ENCODE measurements at places on chromosomes 6 and 20.

- no peak for DNase-seq
These were observed 40.0 kb upstream of the TAF8 start for GRCh38 chr6:42010185-42010891.

DNA sequence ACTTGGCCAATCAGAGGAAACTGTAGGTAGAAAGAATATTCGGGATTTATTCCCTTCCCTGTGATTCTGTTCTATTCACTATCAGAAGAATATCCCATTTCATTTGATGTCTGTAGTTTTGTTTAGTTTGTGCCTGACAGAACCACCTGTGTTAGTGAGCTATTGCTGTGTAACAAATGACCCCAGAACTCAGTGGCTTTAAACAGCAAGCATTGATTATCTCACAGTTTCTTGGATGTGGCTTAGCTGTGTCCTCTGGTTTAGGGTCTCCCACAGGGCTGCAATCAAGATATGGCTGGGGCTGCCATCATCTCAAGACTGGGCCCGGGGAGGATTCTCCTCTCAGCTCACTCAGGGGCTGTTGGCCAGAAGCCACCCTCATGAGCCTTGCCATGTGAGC is 143.7 kb downstream of the ZDHHC14 start:
- no peak for DNase-seq

DNA sequence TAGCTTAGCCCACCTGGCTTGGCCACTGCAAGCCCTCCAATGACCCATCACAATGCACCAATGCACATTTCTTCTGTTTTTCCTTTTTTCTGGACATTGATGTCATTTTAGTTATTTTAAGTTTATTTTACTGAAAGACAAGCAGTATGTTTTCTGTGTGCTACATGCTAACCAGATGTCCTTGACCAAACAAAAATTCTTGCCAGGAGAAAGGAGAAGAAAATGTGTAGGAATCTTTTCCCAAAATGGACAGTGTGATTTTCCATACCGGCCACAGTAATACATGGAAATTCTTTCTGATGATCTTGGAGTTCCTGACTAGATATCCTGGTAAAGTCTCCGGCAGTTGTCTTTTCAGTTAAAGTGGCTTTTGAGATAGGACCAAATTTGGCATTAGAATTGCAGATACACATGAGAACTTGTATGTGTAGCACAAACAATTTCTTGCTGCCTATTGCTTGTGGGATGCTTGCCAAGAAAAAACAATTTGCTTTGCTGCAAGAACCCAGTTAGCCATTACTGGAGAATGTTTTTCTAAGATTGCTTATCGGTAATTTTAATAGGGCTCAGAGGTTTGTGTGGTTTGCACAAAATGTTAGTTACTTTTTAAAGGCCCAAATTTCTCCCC is 696.5 kb upstream of the CITED2 start:
- no peak for DNase-seq

DNA sequence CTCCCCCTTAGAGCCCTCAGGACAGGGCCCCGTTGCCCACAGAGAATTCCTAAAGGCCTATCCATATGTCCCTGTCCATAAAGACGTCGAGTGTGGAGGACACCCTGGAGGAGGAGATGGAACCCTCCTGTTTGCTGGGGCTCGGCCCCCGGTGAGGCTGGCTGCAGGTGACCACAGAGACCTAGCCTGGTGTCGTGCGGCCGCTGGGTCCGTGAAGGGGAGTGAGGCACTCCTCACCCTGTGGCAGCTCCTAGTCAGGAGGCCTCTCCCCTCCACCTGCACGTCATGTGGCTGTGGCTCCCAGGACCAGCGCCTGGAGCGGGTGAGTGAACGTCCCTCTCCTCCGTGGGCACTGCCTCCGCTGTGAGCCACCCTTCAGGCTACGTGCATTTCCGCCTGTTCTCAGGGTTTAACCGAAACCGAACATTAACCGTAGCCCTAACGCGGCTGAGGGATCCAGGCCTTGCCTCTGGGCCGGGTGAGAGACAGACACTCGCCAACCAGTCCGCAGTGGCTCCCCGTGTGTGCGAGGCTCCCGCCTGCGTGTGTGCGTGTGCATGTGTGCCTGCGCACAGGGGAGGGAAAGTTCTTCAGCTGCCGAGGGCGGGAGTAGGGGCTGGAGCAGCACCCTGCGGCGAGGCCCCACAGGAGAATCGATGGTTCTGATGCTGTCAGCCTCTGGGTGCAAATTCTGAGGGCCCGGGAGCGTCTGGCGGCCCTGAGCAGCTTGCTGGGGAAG is 5.9 kb upstream of the TCEA2 start:
- no peak for DNase-seq

- DNase-seq, result no peak
These were observed 84.7 kb downstream of the TASP1 start for GRCh38 chr20:13554076-13554475.

- peak; percentile 32 for DNase-seq
These were observed 74.4 kb upstream of the FOXC1 start for GRCh38 chr6:1535295-1535694.

- DNase-seq, result no peak
These were observed 96.7 kb downstream of the TOX2 start for GRCh38 chr20:44011251-44011940.

GRCh38 chr6:37934276-37934675 is 114.7 kb downstream of the ZFAND3 start:
- DNase-seq, result no peak

DNA sequence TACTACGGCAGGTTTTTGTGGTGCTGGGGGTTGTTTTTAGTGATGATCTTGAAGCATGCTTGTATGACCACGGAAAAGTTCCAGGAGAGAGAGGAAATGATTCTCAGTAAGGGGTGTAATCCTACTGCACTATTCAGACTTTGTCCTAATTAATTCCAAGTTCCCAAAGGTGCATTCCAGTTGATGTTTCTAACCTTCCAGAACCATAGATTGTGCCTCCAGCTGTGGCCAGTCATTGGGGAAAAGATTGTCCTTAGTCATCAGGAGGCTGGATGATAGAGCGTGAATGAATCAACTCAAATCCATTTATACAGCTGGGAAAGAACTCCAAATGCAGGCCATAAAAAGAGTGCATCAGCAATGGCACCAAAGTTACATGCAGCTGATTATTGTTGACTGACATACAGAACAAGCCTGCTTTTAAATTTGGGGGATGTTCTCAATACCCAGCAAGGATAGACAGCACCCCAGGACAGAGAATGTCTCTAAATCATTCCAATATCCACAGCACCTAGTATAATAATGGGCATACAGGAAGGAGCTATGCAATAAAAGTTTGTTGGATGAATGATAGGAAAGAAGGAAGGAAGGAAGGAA is 27.8 kb upstream of the PKHD1 start:
- no peak for DNase-seq

GRCh38 chr6:136793363-136793762 is 1.1 kb upstream of the MAP3K5 start:
- no peak for DNase-seq

DNA sequence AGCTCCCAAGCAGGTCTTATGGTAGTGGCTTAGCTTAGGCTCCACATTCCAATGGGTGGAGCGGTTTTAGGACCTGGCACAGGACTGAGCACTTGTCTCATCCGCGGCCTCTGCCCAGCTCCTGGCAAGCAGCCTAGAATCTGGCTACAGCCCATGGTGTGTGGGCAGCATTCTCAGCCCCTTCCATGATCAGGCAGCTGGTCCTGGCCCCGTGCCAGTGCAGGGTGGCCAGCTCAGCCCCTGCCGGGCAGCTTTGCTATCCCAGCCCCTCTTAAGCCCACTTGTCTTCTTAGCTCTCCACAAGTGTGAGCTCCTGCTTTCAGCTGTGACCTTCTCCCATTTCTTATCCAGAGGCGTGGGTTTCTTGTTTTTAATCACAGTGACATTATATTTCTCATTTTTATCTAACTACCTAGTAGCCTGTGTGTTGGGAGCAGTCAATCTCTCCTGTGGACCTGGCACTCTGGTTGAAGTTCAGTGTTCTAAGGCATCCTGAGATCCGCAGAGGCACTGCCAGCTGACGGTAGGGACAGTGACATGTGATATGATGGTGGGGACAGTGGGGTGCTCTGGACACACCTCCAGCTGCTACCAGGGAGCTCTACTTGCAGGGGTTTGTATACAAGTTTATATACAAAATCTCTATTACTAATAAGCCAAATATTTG is 119.9 kb upstream of the PRND start:
- DNase-seq, result no peak

DNA sequence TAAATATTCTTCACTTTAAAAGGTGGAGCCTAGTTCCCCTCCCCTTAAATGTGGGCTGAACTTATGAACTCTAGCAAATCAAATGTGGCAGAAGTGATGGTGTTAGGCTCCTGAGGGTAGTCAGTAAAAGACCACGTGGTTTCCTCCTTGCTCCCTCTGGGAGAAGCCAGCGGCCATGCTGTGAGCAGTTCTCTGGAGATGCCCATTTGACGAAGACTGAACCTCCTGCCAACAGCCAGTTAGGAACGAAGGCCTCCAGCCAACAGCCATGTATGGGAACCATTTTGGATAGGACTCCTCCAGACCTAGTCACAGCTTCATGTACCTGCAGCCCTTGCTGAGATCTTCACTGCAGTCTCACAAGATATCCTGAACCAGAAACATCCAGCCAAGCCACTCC is 7.6 kb upstream of the MOCS1 start:
- no peak for DNase-seq

- no peak for DNase-seq
These were observed 784.9 kb downstream of the TENT5A start for GRCh38 chr6:80967609-80968008.

DNA sequence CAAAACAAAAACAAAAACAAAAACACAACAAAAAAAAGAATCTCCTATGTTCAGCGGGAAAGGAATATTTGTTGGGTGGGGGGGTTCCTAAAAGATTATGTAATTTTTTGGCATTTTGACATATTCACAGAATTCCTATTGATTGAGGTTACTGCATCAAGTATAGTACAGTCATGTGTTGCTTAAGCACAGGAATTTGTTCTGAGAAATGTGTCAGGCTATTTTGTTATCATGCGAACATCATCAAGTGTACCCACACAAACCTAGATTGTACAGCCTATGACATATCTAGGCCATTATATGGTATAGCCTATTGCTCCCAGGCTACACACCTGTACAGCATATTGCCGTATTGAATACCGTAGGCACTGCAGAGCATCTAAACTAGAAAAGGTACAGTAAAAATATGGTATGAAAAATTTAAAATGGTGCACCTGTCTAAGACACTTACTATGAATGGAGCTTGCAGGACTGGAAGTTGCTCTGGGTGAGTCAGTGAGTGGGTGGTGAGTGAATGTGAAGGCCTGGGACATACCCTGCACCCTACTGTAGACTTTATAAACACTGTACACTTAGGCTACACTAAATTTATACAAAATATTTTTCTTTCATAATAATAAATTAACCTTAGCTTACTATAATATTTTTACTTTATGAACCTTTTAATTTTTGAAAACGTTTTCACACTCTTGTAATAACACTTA is 110.6 kb downstream of the CDKAL1 start:
- no peak for DNase-seq

- DNase-seq, result no peak
These were observed 121.0 kb upstream of the RNF24 start for GRCh38 chr20:4136078-4136966.

- DNase-seq, result no peak
These were observed 646.6 kb upstream of the HS3ST5 start for GRCh38 chr6:114989279-114989964.

GRCh38 chr6:166692723-166693302 is 65.8 kb upstream of the RPS6KA2 start:
- DNase-seq, result no peak

- no peak for DNase-seq
These were observed 6.2 kb upstream of the GRM4 start for GRCh38 chr6:34152042-34152524.

DNA sequence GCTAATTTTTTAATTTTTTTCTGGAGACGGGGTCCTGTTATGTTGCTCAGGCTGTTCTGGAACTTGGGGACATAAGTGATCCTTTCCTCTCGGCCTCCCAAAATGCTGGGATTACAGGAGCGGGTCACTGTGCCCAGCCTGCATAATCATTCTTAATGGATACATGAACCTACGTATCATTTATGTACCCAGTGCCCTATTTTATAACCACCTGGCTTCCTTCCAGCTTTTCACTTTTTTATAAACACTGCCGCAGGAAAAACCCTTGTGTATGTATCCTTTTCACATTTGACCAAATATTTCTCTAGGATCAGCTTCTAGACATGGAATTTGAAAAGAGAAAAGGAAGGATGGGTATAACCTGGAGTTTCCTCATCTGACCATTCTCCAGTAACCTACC is 85.6 kb upstream of the RIN2 start:
- no peak for DNase-seq

DNA sequence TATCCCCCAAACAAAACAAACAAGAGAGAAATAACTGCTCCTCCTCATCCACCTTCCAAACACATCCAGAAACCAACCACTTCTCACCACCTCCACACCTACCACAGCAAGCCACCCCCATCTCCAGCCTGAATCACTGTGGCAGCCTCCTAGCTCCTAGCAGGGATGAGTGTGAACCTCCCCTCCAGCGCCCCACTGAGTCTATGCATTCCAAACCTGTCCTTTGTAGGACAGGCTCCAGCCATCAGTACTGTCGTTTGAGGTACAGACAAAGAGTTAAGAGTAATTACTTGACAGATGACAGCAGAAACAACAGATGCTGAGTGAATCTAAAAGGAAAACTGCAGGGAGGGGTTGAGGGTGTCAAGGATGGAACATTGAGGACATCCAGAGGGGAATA is 2.4 kb downstream of the METTL24 start:
- DNase-seq, result no peak

DNA sequence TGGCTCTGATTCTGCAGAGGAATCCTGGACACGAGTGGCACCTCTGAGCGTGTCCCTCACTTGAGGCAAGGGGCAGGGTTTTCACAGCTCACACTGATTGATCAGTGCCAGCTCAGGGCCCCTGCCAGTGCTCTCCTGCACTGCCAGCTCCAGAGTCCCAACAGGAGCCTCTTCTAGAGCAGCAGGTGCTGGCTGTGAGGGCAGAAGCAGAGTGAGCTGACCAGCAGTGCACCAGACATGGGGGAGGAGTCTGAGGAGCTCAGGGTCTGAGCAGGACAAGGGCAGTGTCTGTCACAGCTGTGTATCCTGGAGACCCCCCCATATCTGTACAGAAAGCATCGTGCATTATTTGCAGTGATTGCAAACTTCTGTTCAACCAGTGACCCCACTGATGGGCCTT is 31.5 kb upstream of the THBS2 start:
- no peak for DNase-seq

DNA sequence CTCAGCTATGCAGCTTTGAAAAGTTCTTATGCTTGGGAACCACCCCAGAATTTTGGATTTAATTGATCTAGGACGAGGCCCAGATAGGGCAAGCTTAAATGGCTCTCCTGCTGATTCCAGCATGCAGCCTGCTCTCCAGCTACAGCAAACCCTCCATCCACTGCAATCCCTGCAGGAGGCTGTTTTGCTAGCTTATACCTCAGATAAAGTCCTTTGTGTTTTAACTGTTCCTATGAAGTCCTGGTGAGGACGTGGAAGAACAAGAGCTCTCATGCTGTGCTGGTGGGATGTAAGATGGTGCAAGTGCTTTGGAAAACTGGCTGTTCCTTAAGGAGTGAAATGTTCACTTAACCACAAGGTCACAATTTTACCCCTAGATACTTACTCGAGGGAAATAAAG is 25.5 kb upstream of the NXT1 start:
- DNase-seq, result no peak
